ENCODE measurements at places on chromosomes 1 and 21.

DNA sequence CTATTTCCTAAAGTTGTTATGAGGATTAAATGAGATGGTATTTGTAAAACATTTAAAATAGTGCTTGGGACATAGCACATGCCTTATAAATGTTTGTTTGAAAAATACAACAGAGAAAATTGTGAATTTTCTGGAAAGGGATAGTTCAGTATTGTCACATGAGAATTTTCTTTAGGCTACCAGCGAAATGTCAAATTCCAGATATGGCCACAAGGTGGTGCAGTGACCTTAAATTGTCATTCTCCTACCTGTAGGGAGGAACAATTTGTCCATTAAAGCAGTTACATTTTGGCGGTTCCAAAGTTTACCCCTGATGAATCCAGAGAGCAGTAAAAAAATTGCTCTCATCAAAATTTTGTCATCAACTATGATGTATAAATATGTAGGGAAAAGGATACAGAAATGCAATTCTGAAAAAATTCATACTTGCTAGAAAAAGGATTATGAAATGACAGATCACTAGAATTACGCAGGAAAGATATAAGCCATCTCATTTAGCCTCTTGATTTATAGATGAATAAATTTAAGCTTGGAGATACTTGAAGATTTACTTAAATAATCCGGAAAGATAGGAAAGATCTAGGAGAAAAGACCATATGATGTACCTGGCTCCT is 50.2 kb upstream of the TSHB start:
- no peak overlapping the region for H3K27ac ChIP-seq
- no peaks in the 10 kb centered on the region for H3K36me3 ChIP-seq
- H3K4me1 ChIP-seq: no peaks in the 10 kb centered on the region
- DNase-seq: peak; percentile 86
- H3K4me3 ChIP-seq: no peak overlapping the region

DNA sequence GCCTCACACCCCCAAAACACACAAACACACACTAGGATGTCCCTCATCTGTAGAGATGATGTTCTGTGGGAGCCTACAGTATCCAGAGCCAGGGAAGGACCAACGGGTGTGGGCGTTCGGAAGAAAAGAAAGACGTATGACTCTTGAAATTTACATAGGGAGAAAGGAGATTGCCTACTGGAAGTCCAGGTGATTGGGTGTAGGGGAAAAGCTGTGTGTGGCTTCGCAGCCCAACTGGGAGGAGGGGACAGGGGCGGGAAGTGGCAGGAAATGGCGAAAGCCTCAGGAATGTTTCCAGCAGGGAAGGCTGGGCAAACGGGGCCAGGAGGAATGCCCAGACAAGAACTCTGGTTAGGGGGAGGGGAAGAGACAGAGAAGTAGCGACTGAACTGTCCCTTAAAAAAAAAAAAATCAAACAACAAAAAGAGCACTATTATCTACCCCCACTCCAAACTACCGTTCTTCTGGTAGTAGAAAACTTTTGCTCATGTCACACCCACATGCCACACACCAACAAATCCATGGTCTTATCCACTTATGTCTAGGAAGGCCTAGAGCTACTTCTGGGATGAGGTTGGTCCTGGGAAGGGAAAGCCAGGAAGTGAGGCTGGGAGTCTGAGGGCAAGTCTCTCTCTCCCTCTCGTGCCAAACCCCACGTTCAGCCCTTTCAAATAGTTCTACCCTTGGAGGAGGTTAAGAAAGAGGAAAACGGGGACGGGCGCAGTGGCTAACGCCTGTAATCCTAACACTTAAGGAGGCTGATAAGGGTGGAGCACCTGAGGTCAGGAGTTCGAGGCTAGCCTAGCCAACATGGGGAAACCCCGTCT is 1.8 kb upstream of the CKS1B start:
- H3K4me1 ChIP-seq: peaks cover 6% of the 10 kb centered on the region
- H3K4me3 ChIP-seq: peak overlapping the region; percentile 99
- peak; percentile 98 for DNase-seq
- H3K27ac ChIP-seq: peak overlapping the region; percentile 97

- H3K36me3 ChIP-seq: no peaks in the 10 kb centered on the region
- DNase-seq: no peak
- H3K4me1 ChIP-seq: no peaks in the 10 kb centered on the region
- no peaks in the 10 kb centered on the region for H3K27me3 ChIP-seq
Measured at GRCh38 chr1:96002969-96003964, 718.3 kb upstream of the PTBP2 start.

DNA sequence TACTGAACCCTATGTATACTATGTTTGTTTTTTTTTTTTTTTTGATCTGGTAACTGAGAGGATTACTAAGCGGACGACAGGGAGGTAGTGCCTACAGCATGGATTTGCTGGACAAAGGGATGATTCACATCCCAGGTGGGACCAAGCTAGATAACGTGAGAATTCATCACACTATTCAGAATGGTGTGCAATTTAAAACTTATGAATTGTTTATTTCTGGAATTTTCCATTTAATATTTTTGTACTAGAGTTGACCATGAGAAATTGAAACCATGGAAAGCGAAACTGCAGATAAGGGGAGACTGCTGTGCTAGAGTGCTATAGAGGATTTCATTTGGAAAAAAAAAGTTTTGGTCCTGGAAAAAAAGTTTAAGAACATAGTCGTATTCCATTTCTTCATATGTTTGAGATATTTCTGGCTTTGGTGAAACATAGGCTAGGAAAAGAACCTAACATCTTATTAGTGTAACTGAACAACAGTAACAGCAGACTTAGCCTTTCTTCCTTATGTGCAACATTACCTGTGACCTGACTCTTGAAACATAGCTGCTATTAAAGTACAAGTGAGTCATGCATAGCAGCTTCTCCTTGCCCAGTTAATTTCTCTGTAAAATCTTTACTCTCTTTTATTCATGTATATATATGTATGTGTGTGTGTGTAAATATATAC is 202.5 kb downstream of the FGGY start:
- no peaks in the 10 kb centered on the region for H3K4me1 ChIP-seq
- no peak overlapping the region for H3K27ac ChIP-seq
- no peaks in the 10 kb centered on the region for H3K27me3 ChIP-seq
- no peak overlapping the region for H3K4me3 ChIP-seq
